ENCODE measurements at places on chromosomes 4 and X.

DNA sequence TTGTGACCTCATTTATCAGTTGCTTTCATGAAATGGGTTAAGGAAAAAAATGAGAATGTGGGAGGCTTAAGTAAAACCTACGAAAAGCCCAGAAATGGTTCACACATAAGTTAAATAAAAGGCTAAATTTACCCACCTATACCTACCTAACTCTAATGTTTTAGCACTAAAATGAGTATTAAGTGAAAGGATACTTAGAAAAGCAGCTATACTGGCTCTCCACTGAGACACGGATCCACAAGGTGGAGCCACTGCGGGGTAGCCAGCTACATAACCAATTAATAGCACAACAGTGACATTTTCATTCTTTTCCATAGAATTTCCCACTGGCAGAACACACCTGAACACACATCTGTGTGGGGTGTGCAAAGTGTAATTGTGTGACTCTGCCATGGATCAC lies 101.9 kb downstream of the MAML3 start:
- no peak for DNase-seq

DNA sequence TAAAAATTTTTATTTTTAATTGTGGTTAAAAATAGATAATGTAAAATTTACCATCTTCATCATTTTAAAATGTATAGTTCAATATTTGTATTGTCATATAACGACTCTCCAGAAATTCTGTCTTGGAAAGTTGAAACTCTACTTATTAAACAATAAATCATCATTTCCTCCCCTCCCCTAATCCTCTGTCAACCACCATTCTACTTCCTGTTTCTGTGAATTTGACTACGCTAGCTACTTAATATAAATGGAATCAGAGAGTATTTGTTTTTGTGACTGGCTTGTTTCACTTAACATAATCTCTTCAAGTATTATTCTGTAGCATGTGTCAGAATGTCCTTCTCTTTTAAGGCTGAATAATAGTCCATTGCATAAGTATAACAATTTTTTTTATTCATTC lies 729.0 kb upstream of the AADAT start:
- no peak for DNase-seq

- no peak for DNase-seq
These were observed 32.4 kb upstream of the KIT start for GRCh38 chr4:54625391-54625790.

DNA sequence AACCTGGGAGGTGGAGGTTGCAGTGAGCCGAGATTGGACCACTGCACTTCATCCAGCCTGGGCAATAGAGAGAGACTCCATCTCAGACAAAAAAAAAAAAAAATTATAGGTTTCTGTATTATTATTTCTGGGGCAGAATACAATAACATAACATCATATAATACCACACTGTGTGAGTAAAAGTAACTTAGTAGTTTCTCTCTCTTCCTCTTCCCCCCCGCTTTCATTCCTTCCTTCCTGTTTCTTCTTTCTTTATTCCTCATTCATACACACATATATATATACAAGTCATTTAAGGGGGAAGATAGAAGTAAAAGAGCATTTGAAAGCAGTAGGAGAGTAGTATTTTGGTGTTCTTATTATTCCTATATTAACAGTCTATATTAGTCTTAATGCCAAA lies 55.9 kb upstream of the FHDC1 start:
- DNase-seq, result no peak

- DNase-seq, result no peak
These were observed 958 bp downstream of the CUL4B start for GRCh38 chrX:120559804-120560203.

- no peak for DNase-seq
These were observed 35.2 kb downstream of the SLC25A5 start for GRCh38 chrX:119503484-119503861.

Data from left forelimb (tissue), 1 donor.